ENCODE measurements at places on chromosomes 4 and X. TPM values are rescaled to one million over a fixed set of nuclear protein-coding genes. Genes with fewer than 3 reads are reported as not detected.

- H3K4me1 ChIP-seq, result no peaks in the 10 kb centered on the region
- H3K36me3 ChIP-seq, result no peaks in the 10 kb centered on the region
- DNase-seq, result no peak
Observed at GRCh38 chr4:38980903-38981676, 51.1 kb downstream of the TMEM156 start.

GRCh38 chr4:106336618-106337017, 20.3 kb downstream of the AIMP1 start:
- H3K27me3 ChIP-seq, result no peaks in the 10 kb centered on the region
- no peak for DNase-seq
- H3K4me1 ChIP-seq, result no peaks in the 10 kb centered on the region
- H3K27ac ChIP-seq, result no peak overlapping the region

DNA sequence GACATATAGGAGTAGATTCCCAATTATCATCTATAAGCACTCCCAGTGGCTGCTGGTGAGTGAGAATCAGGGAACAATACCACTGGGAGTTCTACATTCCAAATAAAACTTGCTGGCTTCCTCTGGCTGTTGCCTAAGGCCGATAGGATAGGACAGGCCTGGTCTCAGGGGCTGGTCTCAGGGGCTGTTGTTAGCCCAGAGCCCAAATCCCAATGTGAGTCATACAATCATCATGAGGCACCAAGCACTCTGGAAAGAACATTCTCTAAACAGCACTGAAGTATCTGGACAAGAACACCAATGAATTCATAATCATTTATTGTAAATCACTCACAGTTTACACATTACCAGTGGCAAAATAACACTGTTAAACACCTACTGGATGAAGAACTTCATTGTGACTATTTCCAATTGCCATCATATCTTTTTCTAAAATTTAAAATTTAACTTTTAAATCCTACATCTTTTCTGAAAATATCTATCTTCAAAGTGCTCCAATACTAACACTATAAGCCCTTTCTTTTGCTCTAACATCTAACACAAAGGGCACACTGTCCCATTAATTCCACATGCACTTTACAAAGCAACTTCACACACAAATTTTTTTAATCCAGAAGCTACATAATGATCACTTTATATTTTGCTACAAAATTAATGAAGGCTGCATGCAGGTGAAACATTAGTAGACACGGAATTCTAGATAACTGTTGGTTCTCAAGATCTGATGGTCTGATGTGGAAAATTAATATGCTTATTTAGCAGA, 67.6 kb upstream of the TMEM150C start:
- H3K4me1 ChIP-seq, result peaks cover 18% of the 10 kb centered on the region
- no peaks in the 10 kb centered on the region for H3K27me3 ChIP-seq
- DNase-seq, result no peak
- H3K4me3 ChIP-seq, result no peak overlapping the region
- H3K27ac ChIP-seq, result no peak overlapping the region
- no peaks in the 10 kb centered on the region for H3K36me3 ChIP-seq

The GIMD1 gene
- not detected for polyA plus RNA-seq

The CDKL2 gene
- polyA plus RNA-seq, result not detected

The TGIF2LX gene
- not detected for polyA plus RNA-seq

The SASH3 gene
- polyA plus RNA-seq, result 2.4 TPM

Data from heart left ventricle (tissue), 16 donors.